ENCODE measurements at places on chromosomes 12 and 14.

DNA sequence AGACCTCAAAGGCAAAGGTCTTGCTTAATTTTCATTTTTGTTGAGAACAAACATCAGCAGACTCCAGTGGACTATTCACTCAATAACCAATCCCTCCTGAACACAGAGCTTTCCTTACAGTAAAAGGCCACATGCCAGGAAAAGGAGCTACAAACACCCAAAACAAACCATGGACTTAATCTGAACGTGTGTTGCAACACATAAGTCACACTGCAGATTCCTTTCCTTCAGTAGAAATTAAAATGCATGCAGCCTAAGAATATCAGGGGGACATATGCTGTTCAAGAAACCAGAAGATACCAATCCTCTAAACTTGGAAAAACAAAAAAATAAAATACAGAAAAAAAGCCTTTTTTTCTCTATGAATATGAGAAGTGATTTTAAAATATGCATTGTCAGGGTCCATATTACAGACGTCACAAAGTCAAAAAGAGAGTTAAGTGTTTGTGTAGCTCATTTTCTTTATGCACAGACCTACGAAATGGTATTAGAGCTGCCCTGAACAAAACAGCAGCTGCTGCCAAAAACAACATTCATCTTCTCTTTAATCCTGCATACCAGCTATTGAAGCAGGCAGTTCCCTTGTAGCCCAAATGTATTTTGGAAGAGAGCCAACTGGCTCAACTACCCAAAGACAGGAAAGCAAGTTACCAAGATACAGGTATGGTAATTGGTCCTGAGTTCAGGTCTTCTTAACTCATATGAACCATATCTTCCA, 26.2 kb downstream of the KITLG start:
- no peak for DNase-seq

GRCh38 chr12:63853978-63854377, 9.5 kb downstream of the SRGAP1 start:
- no peak for DNase-seq

- DNase-seq: no peak
Measured at GRCh38 chr12:80157645-80158044, 58.3 kb downstream of the OTOGL start.

- DNase-seq: no peak
Measured at GRCh38 chr14:37936971-37937370, 270.7 kb upstream of the SSTR1 start.

GRCh38 chr12:46458500-46459102, 86.0 kb upstream of the SLC38A2 start:
- DNase-seq: no peak

- no peak for DNase-seq
Measured at GRCh38 chr12:15770021-15770420, 19.2 kb downstream of the EPS8 start.

- peak; percentile 72 for DNase-seq
Measured at GRCh38 chr14:98957211-98958047, 314.6 kb downstream of the BCL11B start.

All from omental fat pad (tissue), 4 donors.